ENCODE measurements at places on chromosomes 3 and 15. TPM values are rescaled to one million over a fixed set of nuclear protein-coding genes. Genes with fewer than 3 reads are reported as not detected.

Gene C3orf52
- 0.41 TPM for total RNA-seq

GRCh38 chr15:74220475-74221248 lies 15.5 kb upstream of the CCDC33 start:
- DNase-seq: no peak

GRCh38 chr3:4948395-4948794 lies 30.8 kb upstream of the BHLHE40 start:
- no peak for DNase-seq

Gene CHRNB4
- 0.13 TPM for total RNA-seq

Gene ADCY5
- 134 TPM for total RNA-seq

Gene SLC41A3
- 31.1 TPM for total RNA-seq

Gene SCAANT1
- not detected for total RNA-seq

GRCh38 chr3:16236856-16237393 lies 27.8 kb downstream of the DPH3 start:
- DNase-seq: no peak

DNA sequence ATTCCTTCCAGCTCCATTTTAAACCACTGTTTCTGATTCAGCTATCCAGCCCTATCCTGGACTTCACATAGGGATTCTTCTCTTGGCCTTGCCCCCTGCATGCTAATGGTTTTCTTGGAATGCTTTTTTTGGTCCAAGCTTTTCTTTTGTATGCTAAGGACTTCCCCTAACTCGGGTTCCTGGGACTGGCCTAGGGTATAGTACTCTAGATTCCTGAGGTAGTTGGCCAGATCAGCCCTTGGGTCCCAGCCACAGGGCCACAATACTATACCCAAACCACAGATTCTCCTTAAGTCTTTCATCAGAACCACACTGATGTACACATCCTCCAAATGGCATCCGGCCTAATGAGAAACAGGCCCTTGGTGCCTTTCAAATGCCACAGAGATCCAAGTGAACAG lies 2.8 kb downstream of the FYCO1 start:
- DNase-seq: no peak

Gene CHRFAM7A
- 1.8 TPM for total RNA-seq

GRCh38 chr3:140196970-140197369 lies 262.0 kb downstream of the CLSTN2 start:
- no peak for DNase-seq

DNA sequence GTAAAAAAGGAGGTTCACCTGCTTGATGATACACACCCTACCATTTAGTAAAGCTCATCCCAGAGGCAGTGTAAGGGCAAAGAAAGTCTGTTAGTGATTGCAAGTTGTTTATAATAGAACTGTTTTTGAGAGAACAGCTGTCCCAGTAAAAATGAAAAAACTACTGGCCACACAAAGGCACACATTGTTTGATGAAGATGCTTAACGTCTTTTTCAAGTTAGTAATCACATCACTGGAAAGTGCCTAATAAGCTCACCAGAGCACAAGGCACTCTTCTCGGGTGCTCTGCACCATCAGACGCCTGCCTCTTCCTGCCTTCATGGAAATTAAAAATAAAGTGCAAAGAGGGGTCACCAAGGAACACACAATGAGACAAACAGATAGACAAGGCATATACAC lies 186.9 kb downstream of the PDZRN3 start:
- no peak for DNase-seq

Gene EFHB
- 0.76 TPM for total RNA-seq

Gene TSEN2
- 15.3 TPM for total RNA-seq

Gene KIF15
- 1.4 TPM for total RNA-seq

DNA sequence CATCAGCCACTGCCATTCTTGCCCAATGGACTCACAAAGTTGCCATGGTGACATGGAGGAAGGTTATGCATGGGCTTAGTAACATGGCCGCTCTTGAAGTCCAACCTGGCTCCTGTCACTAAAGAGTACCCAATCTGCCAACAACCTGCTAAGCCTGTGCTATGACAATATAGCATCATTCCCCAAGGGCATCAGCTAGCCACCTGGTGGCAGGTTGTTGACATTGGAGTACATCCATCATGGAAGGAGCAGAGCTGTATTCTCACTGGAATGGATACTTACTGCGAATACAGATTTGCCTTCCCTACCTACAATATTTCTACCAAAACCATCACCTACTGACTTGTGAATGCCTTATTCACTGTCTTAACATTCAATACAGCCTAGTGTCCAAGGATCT lies 138.9 kb upstream of the RORA start:
- DNase-seq: no peak

DNA sequence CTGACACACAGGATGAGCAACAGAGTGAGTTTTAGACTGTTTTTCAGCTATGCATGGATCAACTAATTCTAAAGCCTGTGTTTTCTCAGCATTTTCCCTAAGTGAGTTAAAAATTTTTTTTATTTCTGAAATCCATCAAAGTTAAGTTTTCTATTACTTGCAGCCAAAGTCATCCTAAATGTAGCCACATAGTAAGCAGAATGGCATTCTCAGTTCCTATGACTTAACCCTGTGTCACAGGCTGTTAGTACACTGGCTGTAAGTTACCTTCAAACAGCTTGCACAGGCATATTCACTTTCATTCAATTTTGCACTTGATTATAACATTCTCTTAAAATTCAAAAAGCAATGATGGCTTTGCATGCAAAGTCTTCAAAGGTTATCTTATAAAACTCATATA lies 368.2 kb downstream of the OCA2 start:
- DNase-seq: no peak

- DNase-seq: no peak
Measured at GRCh38 chr3:136931606-136932005, 26.2 kb upstream of the IL20RB start.

Gene SNTN
- not detected for total RNA-seq

Gene FRMD5
- 9.1 TPM for total RNA-seq

DNA sequence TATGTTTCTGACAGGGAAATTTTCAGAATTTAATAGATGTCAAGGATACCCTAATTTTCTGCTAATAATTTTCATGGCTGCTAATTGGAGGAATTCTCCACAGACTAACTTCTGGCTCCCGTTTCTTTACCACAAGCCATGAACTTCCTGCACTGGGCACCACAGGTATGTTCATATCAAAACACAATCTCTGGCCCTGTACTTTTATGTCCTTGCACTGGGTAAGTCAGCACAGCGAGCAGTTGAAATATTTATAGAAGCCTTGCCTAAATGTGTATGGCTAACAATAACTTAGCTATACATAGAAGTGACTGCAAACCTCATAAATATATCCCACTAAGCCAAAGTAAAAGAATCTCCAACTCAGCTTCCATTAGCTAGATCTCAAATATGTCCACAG lies 246.9 kb downstream of the ZIC1 start:
- DNase-seq: no peak

Gene CHRNA5
- 2.6 TPM for total RNA-seq

DNA sequence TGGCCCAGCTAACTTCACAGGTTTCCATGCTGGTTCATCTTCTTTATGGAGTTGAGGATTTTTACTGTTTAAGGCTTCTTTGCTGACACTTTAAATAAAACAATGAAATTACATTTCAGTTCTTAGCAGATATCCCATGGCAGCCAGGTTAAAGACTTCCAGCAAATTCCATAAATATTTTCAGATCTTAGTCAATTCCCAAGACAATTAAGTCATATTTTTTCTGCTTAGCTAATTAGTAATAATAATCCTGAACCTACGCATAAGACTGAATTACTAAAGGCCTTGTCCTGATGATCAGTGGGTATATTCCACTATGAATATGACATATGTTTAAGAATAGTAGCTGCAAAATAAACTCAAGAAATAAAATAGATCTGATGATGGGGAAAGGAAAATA lies 83.3 kb downstream of the NR2E3 start:
- DNase-seq: no peak

DNA sequence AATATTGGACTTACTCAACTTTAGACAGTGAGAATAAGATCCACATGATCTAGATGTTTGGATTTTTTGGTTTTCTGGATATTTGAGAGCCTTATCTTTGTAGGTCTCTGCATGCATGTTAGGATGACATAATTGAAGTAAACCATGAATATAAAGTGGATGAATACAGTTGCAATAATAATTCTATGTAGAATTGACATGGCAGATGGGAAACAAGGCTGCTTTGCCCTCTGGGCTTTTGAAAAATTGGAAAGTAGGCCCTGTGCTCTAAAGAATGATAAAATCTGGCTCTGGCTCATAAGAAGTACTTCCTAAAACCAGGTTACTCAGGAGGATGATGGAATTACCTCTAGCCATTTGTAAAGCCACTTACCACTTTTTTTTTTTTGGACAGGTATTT lies 86.9 kb downstream of the ZNF609 start:
- no peak for DNase-seq

GRCh38 chr3:72559385-72559784 lies 288.9 kb downstream of the SHQ1 start:
- no peak for DNase-seq

Gene CTXND1
- total RNA-seq: 0.24 TPM

DNA sequence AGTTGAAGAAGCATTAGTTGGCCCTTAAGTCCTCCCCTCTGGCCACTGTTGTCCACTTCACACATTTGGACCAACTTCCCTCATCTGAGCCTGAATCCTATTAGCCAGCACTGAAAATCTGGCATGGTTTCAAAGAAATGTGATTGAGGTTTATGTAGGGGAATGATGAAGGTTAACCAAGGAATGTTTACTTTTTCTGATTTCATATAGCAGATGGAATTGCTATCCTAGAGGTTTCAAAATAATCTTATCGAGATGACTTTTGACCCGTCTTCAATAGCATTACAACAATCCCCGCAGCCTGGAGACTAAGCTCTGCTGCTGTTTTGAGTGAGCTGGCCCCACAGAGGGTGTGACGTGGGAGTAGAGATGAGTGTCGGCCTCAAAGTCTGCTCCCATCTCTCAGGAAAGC lies 200.8 kb upstream of the IL12A start:
- no peak for DNase-seq

Gene PCYT1A
- total RNA-seq: 83.9 TPM

Data from left cardiac atrium (tissue), 4 donors.